ENCODE measurements at places on chromosomes 5 and 9. TPM values are rescaled to one million over a fixed set of nuclear protein-coding genes. Genes with fewer than 3 reads are reported as not detected.

The PCDHGB6 gene
- total RNA-seq, result 3.4 TPM

DNA sequence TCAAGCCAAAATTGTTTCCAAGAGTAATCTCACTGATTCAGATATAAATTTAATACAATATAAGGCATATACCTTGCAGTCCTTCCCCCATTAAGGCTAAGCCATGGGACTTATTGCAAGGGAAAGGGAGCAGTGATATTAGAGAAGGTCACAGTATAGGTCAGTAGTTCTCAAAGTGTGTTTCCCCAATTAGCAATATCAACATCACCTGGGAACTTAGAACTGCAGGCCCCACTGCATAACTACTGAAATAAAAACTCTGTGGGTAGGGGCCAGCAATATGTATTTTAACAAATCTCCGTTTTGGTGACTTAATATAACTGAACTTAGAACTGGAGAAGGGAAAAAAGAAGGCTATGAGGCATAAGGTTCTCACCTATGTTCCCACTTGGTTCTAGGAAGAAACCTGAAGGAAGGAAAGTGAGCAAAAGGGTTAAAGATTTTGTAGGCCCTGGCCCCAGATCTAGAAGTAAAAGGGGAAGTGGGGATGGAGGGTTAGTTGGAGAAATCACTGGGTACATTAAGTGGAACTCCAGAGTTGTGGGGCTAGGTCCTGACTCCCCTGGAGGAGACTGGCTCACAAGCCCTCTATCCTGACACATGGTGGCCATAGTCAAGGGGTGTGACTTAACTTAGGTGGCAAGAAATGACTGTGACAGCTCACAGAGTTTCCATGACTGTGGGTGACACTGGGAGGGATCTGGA, 40.7 kb downstream of the WDR36 start:
- no peak for DNase-seq
- no peaks in the 10 kb centered on the region for H3K27me3 ChIP-seq
- H3K4me1 ChIP-seq, result peaks cover 14% of the 10 kb centered on the region
- H3K4me3 ChIP-seq, result no peak overlapping the region

The PRLR gene
- total RNA-seq, result 2.5 TPM

DNA sequence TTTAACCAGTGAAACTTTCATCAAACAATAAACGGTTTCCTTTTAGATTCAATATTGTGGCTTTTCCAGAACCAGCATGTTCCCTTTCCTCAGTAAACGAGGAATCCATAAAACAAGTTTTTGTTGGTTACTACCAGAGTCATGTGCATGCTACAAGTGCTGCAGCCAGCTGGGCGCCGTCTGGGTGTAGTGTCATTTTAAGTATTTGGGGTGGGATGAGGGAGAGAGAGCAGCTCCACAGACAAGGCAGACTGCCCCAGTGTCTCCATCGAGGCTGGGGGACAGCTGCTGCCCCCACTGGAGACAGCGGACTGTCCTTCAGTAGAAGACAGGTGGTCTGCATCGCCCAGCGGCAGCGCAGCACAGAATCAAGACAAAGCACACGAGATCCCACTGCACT, 17.3 kb downstream of the ARPC5L start:
- H3K36me3 ChIP-seq, result peaks cover 25% of the 10 kb centered on the region
- H3K27ac ChIP-seq, result no peak overlapping the region
- peaks cover 18% of the 10 kb centered on the region for H3K4me1 ChIP-seq
- no peaks in the 10 kb centered on the region for H3K27me3 ChIP-seq
- no peak overlapping the region for H3K4me3 ChIP-seq

GRCh38 chr5:6718161-6718681, 5.0 kb downstream of the TENT4A start:
- H3K27me3 ChIP-seq, result no peaks in the 10 kb centered on the region
- H3K36me3 ChIP-seq, result no peaks in the 10 kb centered on the region
- no peak overlapping the region for H3K27ac ChIP-seq
- H3K4me1 ChIP-seq, result 0 out of 2 replicates have a peak, but pooled peaks cover 3% of the 10 kb centered on the region

GRCh38 chr9:110255034-110255462, 1.3 kb downstream of the TXN start:
- peak overlapping the region; percentile 82 for H3K4me3 ChIP-seq
- peaks cover 18% of the 10 kb centered on the region for H3K4me1 ChIP-seq

DNA sequence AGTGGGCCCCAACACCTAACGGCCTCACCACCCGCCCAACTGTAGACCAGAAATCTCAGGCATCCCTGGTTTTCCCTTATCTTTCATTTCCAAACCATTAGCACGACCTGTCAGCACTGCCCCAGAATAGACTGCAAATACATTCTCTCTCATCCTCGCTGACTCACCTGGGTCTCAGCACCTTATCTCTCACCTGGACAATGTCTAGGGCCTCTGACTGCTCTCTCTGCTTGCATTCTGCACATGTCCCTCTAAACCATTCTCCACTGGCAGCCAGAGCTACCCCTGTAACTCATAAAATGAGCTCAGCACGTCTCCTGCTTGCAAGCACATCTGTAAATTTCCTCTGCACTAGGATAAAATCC, 12.7 kb downstream of the CKMT2 start:
- no peak for DNase-seq
- no peak overlapping the region for H3K27ac ChIP-seq
- H3K27me3 ChIP-seq, result no peaks in the 10 kb centered on the region
- H3K4me3 ChIP-seq, result no peak overlapping the region
- no peaks in the 10 kb centered on the region for H3K4me1 ChIP-seq

DNA sequence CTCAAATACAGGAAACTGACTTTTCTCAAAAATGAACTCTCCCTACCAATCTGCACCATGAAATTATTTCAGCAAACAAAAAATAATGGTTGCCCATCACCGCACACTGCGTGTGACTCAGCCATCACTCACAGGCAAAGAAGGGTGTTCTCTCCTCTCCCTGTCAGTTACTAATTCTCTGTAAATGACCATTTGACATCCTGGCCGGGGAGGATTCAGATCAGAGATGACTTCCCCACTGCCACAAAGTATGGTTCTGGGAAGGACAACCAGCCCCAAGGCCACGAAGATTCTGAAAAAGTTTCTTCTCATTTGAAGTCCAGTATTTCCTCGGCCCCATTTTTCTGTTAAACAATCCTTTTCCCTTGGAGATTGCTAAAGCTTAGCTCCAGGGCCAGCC, 199.4 kb downstream of the AUH start:
- no peaks in the 10 kb centered on the region for H3K27me3 ChIP-seq
- no peak overlapping the region for H3K4me3 ChIP-seq
- DNase-seq, result no peak
- no peak overlapping the region for H3K27ac ChIP-seq
- H3K36me3 ChIP-seq, result no peaks in the 10 kb centered on the region

The SPATA24 gene
- 9.4 TPM for total RNA-seq

GRCh38 chr5:55866934-55867333, 15.8 kb downstream of the IL31RA start:
- no peak for DNase-seq
- no peak overlapping the region for H3K27ac ChIP-seq
- no peaks in the 10 kb centered on the region for H3K36me3 ChIP-seq
- H3K4me3 ChIP-seq, result no peak overlapping the region
- no peaks in the 10 kb centered on the region for H3K27me3 ChIP-seq
- H3K4me1 ChIP-seq, result no peaks in the 10 kb centered on the region

GRCh38 chr5:145826895-145827674, 8.1 kb downstream of the PRELID2 start:
- H3K27me3 ChIP-seq, result no peaks in the 10 kb centered on the region
- no peak overlapping the region for H3K4me3 ChIP-seq
- no peaks in the 10 kb centered on the region for H3K36me3 ChIP-seq

DNA sequence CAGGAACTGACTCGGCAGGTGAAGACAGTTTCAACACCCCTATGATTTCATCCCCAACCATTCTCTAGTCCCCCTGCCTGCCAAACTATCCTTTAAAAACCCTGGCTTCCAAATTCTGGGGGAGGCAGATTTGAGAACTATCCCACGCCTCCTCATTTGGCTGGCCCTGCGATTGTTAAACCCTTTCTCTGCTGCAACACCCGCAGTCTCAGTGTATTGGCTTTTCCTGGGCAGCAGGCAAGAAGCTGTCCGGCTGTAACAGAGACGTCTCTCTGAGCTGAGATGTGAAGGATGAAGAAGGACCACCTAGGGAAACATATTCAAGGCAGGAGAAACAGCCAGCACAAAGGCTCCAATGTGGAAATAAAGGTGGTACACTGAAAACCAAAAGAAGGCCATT, 6.6 kb downstream of the ST6GALNAC6 start:
- peaks cover 43% of the 10 kb centered on the region for H3K36me3 ChIP-seq
- DNase-seq, result no peak
- H3K4me1 ChIP-seq, result no peaks in the 10 kb centered on the region
- H3K4me3 ChIP-seq, result no peak overlapping the region

The FRMPD1 gene
- total RNA-seq, result 0.32 TPM

- no peak for DNase-seq
- H3K27ac ChIP-seq, result no peak overlapping the region
- no peaks in the 10 kb centered on the region for H3K36me3 ChIP-seq
- H3K27me3 ChIP-seq, result no peaks in the 10 kb centered on the region
- H3K4me3 ChIP-seq, result no peak overlapping the region
- no peaks in the 10 kb centered on the region for H3K4me1 ChIP-seq
Observed at GRCh38 chr5:68490406-68490805, 274.9 kb downstream of the PIK3R1 start.

The ACTBL2 gene
- not detected for total RNA-seq

GRCh38 chr9:127087411-127087810, 35.0 kb downstream of the ANGPTL2 start:
- H3K4me3 ChIP-seq, result no peak overlapping the region
- no peaks in the 10 kb centered on the region for H3K36me3 ChIP-seq
- DNase-seq, result no peak
- no peak overlapping the region for H3K27ac ChIP-seq

DNA sequence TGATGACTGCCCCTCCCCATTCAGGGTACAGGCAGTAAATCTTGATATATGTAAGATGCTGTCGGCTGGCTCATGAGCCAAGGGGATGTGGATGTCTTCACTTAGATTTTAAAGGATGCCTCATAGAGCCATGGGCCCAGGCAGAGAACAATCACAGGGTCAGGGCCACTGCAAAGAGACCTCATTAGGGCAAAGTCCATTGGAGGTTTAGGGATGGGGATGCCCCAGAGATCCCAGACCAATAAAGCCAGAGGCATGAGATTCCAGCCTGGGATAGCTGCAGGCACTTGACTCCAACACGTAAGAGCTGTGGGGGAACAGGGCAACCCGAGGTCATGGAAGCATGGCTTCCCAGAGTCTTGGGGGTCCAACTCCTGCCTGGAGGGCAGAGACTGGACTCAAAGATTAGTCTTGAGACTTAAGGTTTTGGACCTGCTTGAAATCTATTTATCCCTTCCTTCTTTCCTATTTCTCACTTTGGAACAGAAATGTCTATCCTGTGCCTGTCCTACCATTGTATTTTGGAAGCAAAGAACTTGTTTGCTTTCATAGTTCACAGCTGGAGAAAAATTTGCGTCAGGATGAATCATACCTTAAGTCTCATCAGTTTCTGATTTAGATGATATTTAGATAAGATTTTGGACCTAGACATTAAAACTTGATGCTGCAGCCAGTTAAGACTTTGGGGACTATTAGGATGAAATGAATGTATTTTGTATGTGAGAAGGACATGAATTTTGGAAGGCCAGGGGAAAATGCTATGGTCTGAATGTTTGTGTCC, 101.3 kb upstream of the ADRA1B start:
- no peak overlapping the region for H3K27ac ChIP-seq
- DNase-seq, result no peak
- no peaks in the 10 kb centered on the region for H3K4me1 ChIP-seq
- no peaks in the 10 kb centered on the region for H3K36me3 ChIP-seq
- no peaks in the 10 kb centered on the region for H3K27me3 ChIP-seq

The CCDC171 gene
- total RNA-seq, result 2.3 TPM

- no peaks in the 10 kb centered on the region for H3K27me3 ChIP-seq
- H3K36me3 ChIP-seq, result no peaks in the 10 kb centered on the region
- H3K27ac ChIP-seq, result no peak overlapping the region
- DNase-seq, result no peak
- no peak overlapping the region for H3K4me3 ChIP-seq
Observed at GRCh38 chr5:127411381-127411780, 106.1 kb upstream of the PRRC1 start.

The MARCHF11 gene
- total RNA-seq, result 0.86 TPM

DNA sequence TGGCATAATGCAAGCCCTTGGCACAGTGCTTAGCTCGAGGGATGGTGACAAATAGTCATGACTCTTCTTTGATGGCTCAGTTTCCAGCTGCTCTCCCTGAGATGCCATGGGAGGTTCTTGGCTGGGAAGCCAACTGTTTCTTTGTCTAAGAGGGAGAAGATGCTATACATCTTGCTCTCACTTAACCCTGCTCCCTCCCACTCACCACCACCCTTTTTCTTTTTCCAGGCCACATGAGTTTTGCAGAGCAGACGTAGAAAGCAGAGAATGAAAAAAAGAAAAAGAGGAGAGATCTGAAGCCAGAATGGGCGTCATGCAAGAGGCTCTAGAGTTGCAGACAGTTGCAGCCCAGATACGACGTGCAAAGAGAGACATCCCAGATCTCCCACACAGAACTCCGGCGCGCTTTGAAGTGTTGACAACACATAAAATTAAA, 160.5 kb downstream of the FGF18 start:
- no peaks in the 10 kb centered on the region for H3K27me3 ChIP-seq
- DNase-seq, result no peak
- H3K4me3 ChIP-seq, result no peak overlapping the region
- H3K27ac ChIP-seq, result no peak overlapping the region
- no peaks in the 10 kb centered on the region for H3K36me3 ChIP-seq

The AMBP gene
- 3.0 TPM for total RNA-seq

The ESM1 gene
- total RNA-seq, result not detected

- DNase-seq, result no peak
- no peak overlapping the region for H3K4me3 ChIP-seq
- no peak overlapping the region for H3K27ac ChIP-seq
- H3K27me3 ChIP-seq, result no peaks in the 10 kb centered on the region
Observed at GRCh38 chr9:115036691-115037090, 81.3 kb downstream of the TNC start.

DNA sequence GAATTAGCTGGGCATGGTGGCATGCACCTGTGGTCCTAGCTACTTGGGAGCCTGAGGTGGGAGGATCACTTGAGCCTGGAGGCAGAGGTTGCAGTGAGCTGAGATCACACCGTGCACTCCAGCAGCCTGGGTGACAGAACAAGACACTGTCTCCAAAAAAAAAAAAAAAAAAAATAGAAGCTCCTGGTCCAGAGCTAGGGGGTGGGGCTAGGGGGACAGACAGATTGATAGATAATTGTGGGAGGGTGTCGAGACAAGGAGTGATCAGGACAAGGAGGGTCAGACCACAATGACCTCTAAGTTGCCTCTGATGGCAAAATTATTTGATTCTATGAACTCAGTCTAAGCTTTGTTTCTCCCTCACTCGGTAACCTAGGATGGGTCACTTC, 6.6 kb upstream of the PHF19 start:
- H3K27ac ChIP-seq, result no peak overlapping the region
- H3K27me3 ChIP-seq, result no peaks in the 10 kb centered on the region
- H3K4me3 ChIP-seq, result no peak overlapping the region
- peaks cover 3% of the 10 kb centered on the region for H3K4me1 ChIP-seq

- no peaks in the 10 kb centered on the region for H3K36me3 ChIP-seq
- no peaks in the 10 kb centered on the region for H3K27me3 ChIP-seq
- no peak for DNase-seq
- no peak overlapping the region for H3K27ac ChIP-seq
- H3K4me3 ChIP-seq, result no peak overlapping the region
Observed at GRCh38 chr5:93415819-93416218, 165.2 kb downstream of the NR2F1-AS1 start.

The STPG3 gene
- total RNA-seq, result not detected

All from H1 (cell line).